T-helper 2 cell treated with Interferon-gamma antibody and Interleukin-4, amounts not matched to agents 5 μg/mL and 100 μg/mL, for 36 hours (primary cell): ENCODE measurements at places on chromosomes 13 and 19.

- no peak for DNase-seq
Measured at GRCh38 chr13:79528759-79529191, 47.8 kb downstream of the NDFIP2 start.

- DNase-seq: no peak
Measured at GRCh38 chr19:11225172-11225571, 14.2 kb upstream of the ANGPTL8 start.

DNA sequence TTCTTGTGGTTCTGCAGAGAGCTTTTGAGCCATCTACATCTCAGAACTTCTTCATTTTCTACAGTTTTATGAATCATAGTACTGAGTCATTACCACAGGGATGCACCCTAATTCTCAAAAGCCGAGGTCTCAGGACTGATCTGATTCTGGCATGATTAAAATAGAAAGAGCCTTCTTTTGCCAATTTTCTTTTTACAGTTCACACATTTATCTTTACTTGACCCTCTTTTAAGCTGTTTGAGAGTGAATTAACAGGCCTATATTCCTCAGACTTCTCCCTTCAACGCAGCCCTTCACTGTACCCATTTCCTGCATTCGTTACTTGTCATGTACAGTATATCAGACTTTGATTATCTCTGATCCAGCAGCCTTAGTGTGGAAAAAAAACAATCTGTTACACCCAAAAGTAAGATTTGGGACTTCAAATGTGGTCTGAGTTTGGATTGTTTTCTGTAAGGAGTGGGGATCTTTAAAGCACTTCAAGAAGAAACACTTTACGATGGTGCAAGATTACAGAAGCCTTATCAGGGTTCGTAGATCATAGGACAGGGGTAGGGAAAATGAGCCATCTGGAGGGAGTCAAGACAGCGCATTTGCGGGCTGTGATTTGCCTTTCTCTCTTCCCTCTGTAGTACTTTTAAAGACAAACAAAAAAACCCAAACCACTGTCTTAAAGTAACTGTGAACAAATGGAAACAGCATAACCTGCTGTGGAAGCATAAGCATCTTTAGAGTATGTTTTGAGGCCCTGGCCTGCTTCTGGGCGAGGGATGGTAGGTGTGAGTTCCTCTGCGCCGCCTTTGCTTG is 15.3 kb upstream of the GPR183 start:
- DNase-seq: peak; percentile 71

- DNase-seq: no peak
Measured at GRCh38 chr13:43326100-43326499, 302.7 kb downstream of the DNAJC15 start.

DNA sequence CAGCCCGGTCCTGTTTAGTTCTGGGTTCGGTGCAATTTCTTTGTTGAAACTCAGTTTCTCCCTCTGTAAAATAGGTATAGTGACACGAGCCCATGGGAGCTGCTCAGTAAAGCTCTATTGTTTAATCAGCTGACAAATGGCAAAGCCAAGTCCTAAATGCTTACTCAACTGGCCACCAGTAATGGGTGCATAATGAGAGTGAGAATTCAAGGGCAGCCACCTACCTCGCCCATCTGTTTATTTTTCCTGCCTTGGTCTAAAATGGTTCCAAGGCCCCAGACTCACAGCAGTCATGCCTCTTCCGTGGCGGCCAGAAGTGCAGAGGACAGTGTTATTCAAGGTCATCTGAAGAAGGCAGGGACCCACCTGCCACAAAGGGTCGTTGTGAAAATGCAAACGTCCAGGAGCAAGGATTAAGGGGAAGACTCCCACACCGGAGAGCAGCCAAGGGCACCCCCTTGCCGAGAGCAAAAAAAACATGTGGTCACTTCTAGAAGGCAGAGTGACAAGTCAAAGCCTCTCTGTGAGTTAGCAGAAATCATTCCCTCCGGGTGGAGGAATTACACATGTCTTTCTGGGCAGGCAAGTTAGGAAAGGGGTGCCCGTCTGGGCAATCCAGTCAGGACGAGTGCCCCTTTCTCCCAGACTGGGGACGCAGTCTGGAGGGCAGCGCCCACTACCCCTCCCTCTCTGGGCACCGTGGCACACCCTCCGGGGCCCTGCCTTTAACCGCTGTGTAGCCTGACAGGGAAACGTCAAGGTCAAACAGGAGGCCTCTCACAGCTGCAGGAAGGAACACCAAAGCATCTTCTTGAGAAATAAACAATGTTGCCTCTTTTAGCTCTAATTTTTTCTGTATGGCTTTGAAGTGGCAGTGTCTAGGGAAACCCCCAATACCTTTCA is 186.2 kb downstream of the FOXO1 start:
- no peak for DNase-seq

DNA sequence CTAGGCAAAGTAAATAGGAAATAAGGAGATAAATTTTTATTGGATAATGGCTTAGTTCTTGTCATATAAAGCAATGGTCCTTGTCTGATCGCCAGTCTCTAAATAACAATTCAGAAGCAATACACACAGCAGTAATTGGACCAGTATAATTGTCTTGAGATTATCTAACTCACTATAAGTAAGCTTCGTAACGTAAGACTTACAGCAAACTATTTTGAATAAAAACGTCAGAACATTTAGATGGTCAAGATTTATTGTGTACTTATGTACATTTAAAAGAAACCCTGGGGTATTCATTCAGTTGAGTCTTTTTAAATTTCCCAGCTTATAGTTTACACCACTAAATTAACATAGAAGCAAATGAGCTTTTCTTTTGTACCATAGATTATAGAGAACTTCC is 20.2 kb upstream of the TRPC4 start:
- DNase-seq: no peak

DNA sequence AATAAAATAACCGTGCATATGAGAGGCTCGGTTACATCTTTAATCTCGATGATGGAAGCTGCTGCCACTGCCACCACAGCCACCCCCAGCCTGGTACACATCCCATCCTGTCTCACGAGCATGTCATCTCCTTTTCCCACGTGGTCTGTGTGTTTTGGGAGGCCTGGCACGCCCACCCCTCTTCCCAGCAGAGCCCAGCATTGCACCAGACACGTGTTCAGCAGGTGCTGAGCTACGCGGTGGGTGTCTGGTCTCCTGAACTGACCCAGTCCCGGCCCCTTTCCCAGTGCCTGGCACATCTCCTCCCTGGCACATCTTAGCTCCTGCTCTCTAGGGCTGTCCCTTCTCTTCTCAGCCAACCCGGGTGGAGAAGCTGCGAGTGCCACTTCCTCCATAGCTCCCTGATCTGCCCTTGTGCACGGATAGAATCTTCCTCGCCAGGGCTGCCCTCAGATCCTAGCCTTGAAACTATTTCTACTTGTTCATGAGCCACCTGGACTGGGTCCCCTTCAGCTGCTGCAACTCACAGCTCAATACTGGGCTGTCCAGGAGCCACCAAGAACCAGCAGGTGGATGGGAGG is 36.8 kb upstream of the ZNF536 start:
- no peak for DNase-seq

DNA sequence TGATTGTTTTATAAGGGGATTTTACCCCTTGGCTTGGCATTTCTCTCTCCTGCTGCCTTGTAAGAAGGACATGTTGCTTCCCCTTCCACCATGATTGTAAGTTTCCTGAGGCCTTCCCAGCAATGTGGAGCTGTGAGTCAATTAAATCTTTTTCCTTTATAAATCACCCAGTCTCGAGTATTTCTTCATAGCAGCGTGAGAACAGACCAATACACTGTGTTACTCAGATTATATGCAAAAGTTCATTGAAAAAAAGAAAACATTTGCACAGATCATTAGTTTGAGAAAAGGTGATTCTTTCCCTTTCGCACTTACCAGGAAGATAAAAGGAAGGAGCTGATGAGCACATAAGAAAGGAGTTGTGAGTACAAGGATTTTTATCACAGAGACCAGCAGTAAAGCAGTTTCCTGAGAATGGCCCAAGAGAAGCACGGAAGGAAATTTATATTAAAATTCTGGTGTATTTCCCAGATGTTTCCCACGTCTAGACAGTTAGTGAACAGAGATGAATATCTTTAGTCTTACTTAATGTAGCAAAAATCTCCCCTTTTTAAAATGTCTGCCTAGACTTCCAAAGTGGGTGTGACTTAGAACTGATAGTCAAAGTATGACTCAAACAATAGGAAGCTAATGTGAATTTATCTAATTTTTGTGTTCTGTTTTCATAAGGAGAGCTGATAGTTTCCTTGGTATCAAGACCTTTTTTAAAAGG is 431.8 kb upstream of the SGCG start:
- DNase-seq: no peak

- peak; percentile 20 for DNase-seq
Measured at GRCh38 chr19:50705422-50706019, 14.1 kb downstream of the SHANK1 start.

DNA sequence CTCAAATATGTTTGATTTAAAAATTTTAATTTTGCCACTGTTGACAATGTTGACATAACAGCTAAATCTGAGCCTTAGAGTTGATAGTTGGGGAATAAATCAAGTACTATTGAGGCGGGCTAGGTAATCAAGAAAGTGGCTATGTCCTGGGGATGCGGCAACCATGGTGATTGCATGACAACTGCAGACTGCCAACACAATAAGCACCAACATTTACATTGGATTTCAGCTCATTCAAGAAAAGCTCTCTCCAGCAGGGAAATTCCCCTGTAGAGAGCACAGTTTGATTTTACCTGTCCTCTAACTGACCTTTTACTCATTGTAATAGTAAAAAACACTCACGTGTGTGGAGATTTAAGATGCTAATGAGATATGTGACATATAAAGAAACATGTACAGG is 63.1 kb downstream of the ZNF100 start:
- DNase-seq: no peak

GRCh38 chr19:18782559-18783225 is 8.4 kb downstream of the COMP start:
- DNase-seq: no peak

GRCh38 chr13:95117092-95117491 is 184.2 kb downstream of the ABCC4 start:
- no peak for DNase-seq
